ENCODE measurements at places on chromosomes 5 and 9.

DNA sequence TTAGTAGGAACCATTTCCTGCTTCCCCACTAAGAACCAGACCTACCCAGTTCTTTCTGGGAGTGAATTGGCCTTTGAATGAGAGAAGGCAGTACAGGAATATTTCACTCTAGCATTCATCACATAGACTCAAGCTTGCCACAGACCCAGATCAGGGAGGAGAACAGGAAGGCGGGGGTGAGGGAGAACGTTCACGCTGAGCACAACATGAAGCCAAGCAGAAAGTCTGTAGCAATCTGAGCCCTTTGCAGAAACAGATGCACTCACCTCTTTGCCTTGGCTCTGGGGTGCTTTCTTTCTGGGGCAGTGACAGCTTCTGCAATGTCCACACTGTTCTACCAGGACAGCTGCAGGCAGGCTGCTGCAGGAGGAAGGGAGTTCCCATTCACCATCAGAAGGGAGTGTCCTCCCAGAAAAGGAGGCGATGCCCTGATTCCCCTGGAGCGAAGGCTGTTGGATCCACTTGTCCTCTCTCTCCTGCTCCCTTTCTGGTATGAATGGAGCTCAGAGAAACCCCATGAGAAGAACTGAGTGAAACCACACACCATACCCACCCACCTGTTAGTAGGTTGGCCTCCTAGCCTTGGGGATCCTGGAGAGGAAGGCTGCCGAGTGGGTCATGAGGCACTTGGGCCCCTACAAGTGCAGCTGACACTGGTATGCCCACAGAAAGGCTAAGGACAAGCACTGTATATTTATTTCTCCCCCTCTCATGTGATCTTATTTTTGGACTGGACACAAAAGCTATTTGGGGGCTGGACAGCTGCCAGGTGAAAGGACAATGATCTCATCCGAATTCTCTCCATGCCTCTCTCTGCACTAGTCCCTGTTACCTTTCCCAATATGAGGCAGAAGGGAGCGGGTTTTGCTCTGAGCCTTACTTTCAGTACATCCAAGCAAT lies 11.7 kb upstream of the FGF1 start:
- DNase-seq, result no peak

- no peak for DNase-seq
These were observed 99.5 kb downstream of the FBXW11 start for GRCh38 chr5:171906703-171907590.

DNA sequence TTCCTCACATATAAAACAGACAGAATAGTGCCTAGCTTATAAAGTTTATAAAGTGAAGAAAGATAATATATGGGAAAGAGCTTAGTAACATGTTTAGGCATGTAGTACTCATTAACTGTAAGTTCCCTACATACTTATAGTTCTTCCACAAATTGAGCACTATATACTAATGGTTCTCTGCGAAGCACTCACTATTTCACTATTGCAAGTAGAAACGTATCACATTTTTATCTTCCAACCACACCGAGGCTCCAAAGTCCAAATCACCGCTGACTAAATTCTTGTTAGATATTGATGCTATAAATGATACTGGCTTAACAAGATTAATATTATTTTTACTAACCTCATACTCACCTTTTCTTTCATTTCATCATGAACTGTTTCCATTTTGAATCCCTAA lies 61.0 kb downstream of the FBXW11 start:
- DNase-seq, result no peak

DNA sequence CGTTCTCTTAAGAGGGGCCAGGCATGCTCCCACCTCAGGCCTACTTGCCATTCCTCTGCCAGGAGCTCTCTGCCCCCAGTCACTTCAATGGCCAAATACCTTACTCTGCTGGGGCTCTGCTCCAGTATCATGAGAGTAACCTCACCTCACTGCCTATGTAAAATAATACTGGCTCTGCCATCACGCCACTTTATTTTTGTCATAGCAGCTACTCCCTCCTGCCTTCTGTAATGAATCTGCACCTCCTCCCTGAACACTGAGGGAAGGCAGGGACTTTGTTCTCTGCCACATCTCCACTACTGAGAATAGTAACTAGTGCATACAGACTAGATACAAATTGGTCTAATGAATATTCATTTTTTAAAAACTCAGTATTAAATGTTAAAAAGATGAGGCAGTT lies 33.8 kb downstream of the MACROH2A1 start:
- no peak for DNase-seq

DNA sequence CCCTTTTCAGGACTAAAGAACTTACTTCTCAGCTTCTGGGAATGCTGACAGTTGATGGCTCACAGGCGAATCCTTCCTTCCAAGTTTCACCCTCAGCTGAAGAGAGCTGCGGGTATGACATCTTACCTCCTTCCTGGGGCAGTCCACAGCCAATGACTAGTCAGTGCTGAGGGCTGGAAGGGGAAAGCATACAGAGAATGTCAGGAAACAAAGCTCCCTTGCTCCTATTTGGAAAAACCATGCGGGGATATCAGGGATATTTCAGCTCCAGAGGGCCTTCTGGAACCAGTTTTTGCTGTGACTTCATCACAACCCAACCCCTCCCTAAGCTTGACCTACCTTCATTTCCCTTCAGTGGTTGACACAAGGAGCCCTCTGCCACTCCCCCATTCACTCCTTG lies 15.7 kb downstream of the FTMT start:
- no peak for DNase-seq

- peak; percentile 42 for DNase-seq
These were observed 473.0 kb downstream of the NTRK2 start for GRCh38 chr9:85142496-85142911.

DNA sequence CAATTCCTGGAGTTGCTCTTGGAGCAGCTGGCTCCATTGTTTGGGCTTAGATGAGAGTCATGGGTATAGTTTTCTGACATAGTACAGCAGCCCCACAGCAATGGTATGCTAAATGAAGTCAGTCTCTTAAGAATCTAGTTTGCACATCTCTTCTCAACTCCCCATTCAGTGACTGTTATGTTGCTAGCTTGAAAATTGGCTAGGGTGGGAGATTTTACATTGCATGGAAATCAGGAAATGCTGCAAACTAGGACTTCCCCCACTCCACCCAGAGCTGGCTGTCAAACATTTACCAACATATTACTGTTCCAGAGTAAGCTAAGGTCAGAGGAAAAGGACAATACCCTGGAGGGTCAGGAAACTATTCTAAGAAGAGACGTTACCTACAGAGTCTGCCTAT lies 17.6 kb upstream of the FCHO2 start:
- no peak for DNase-seq

DNA sequence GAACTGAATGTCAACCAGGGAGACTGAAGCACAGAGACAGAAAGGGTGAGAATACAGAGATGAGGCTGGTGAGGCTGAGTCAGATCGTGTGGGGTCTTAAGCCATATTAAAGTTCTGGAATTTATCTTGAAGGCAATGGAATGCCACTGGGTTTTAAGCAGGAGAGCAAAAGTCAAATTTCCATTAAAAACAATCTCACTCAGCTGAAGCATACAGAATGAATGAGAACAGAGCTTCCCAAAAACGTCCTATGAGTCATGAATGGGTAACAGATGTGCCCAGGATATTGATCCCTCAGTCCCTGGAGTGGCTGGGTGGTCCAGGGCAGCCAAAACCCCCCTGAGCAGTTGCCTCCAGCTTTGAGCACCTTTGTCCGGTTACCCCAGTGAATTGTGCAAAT lies 44.9 kb downstream of the PFDN1 start:
- no peak for DNase-seq

GRCh38 chr5:154779105-154779504 lies 23.9 kb downstream of the LARP1 start:
- no peak for DNase-seq

- DNase-seq, result no peak
These were observed 168.9 kb upstream of the PUM3 start for GRCh38 chr9:3012842-3013241.

GRCh38 chr5:90097082-90097477 lies 312.5 kb downstream of the CETN3 start:
- DNase-seq, result no peak

DNA sequence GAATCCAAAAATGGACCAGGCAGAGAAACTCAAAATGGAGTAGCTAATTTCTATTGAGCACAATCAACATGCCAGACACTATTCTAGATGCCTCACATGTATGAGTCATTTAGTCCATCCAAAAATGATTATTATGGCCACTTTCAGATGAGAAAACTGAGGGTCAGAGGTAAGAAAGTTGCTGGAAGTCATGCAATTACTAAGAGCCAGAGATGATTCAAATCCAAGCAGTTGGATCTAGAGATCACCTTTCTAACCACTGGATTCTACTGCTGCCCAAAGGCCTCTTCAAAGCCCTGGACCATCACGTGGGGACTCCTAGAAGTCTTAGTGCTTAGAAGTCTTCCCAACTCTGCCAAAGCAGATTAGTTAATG lies 51.8 kb upstream of the HMHB1 start:
- DNase-seq, result no peak

DNA sequence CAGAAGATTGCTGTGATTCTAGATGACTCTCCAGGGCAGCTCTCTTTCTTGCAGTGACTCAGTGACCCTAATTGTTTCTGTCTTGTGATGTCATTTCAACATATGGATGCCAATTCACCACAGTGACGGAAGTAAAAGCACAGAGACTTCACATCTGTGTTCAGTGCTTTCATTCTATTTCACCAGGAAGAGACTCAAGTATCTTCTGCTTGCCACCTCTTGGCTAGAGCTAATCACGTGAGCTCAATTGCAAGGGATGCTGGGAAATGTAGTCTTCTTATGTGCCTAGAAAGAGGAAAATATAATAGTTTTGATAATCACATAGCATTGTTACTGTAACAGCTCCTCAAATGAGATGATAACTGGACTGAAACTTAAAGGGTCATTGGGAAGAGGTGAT lies 453.3 kb upstream of the KLF4 start:
- no peak for DNase-seq

DNA sequence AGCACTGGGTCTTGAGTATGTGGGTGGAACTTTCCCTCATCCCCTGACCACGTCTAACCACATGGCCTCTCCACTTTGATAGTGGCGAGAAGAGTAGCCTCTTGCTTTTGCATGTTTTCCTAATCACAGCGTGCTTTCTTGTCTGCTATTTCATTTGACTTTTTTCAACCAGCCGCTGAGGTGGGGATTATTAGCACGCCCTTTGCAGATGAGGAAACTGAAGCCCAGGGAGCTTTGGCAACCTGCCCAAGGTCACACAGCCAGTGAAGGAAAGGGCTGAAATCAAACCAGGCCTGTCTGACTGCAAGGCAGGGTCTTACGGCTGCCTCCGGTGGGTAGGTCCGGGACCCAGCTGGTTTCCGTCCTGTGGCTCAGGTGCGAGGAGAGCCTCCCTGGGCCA lies 106.5 kb upstream of the MSX2 start:
- DNase-seq, result no peak

DNA sequence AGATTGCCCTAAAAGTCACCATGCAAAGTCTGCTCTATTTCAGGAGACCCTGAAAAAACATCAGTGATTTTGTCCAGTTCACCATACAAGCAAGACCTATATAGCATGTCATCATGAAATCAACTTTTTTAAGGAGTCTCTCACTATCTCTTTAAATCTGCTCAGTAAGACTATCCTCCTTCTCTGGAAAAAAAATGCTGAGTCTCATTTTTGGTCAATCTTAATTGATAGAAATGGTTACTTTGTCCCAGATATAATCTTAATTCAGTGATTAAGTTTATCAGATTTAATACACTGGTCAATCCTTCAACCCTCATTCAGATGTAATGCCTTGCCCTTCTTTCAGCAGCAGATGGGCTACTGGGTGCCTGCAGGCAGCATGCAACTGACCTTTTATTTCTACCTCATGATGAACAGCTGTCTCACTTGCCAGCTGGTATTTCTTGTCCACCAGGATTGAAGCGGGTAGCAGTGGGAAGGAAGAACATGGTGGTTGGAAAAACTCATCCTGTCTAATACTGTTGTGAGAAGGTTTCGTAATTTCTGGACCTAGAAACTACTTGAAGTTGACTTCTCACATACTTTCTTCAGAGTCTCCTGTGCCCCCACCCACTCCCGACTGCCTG lies 375.3 kb downstream of the DNAH5 start:
- DNase-seq, result no peak

DNA sequence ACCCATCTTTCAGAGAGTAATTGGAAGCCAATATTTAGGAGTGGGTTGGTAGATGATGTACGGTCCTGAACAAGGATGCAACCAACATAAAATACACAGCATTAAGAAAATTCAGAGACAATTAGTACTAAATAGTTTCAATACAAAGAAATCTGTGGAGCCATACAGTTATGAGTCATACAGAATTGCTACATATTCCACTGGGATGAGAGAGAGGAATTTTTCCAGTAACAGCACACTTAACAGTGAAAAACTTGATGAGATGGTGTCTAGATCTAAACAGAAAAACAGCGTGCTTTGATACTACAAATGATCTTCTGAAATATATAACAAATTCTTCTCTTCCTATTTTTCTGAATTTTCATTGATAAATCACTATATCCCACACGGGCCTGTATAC lies 1999.3 kb upstream of the CDH9 start:
- no peak for DNase-seq

DNA sequence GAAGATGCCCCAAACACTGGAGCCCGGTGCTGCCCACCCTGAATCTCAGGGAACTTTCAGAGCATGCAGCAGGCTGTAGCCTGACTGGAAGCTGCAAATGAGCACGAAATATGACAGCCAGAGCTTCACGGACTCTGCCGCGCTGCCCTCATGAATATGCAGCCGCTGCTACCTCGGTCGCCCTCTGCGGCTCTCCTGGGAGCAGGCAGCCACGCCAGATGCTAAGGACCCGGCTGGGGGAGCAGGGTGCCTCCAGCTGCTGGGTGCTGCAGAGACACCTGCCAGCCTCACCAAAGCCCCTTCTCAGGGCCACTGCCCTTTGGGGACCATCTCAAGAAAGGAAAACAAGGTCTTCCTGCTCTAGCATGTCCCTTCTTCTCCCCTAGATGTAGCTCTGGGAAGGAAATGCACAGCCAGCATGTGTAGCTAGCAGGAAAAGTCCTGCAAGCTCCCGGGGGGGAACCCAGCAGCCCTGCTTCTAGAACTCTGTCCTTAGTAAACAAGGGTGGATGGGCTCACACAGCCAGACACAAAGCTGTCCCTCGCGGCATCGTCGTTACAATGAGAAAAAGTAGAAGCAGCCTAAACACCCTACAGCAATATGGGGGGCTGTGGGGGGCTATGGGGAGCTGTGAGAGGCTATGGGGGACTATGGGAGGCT lies 56.8 kb upstream of the OLFM1 start:
- no peak for DNase-seq

- no peak for DNase-seq
These were observed 22.1 kb downstream of the JADE2 start for GRCh38 chr5:134547579-134547978.

GRCh38 chr9:81472701-81473100 lies 216.6 kb downstream of the TLE1 start:
- DNase-seq, result no peak

DNA sequence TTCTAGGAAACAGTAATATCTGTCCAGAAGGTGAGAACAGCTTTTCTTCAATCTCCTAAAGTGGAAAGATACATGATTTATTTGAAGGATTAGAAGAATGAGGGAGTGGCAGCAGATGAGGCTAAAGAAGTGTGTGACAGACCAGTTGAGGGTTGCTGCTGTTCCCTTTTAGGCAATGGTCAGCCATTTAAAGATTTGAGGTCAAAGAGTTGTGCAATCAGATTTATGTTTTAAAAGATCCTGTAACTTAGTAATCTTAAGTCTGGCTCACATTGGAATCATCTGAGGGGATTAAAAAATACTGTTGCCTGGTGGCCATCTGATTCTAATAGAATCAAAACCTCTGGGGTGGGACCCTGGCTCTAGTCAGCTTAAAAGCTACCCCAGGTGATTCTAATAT lies 4.3 kb upstream of the SGCD start:
- DNase-seq, result no peak

GRCh38 chr5:175118700-175119309 lies 325.2 kb downstream of the DRD1 start:
- no peak for DNase-seq

- DNase-seq, result no peak
These were observed 61.3 kb downstream of the BOD1 start for GRCh38 chr5:173554989-173555705.
